AG08395 (cell line): ENCODE measurements at places on chromosomes 16 and 17.

DNA sequence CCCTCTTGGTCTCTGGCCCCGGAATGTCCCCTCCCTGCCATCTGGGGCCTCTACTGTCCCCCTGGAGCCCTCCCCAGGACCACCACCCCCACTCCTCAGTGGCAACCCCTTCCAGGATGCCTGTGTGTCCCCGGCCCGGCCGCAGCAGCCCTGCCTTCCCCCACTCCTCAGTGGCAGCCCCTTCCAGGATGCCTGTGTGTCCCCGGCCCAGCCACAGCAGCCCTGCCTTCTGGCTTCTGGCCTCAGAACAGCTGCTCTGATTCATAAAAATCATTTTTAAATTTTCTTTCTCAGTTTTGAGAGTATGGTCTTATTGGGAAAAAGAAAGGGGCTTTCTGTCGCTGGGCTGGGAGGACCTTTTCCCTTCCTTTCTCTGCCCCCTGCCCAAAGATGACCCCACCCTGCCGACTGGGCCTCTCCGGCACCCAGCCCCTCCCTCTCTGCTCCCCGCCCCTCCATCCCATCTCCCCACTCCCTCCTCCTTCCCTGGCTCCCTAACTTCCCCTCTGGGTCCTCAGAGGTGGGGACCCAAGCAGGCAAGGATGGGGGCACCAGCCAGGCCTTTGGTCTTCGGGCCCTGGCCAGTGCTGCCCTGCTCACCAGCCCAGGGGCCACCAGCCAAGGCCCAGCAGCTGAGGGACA lies 40.5 kb downstream of the BAHCC1 start:
- DNase-seq, result no peak

DNA sequence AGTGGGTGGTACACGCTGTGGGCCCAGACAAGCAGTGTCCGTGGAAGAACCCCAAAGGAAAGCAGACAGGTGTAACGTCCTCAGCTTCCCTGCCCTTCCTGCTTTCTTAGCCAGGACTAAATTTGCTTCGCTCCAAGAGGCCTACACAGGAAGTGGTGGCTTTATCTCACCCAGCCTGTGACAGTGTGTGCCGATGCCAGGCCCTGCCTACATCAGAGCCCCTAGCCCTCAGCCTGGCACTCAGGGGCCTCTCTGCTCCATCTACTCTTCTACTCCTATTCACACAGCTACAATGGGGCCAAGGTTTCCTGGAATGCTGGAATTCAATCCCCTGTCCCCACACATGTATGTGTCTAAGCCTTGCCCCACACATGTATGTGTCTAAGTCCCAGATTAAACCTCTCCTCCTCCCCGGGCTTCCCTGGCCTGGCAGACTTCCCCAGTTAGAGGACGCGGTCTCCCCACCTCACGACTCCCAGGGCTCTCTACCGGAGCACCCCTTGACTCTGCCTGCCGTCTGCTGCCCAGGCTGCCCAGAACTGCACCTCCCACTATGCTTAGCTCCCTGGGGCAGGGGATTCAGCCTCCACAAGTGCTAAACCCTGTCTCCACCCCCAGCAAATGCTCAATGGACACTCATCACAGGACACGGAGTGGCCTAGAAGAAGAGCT lies 8.2 kb downstream of the PGAP3 start:
- no peak for DNase-seq

- peak; percentile 83 for DNase-seq
These were observed 50.4 kb upstream of the CIBAR2 start for GRCh38 chr16:85162478-85163277.

- DNase-seq, result peak; percentile 36
These were observed 14.3 kb downstream of the PIEZO1 start for GRCh38 chr16:88770461-88771293.

DNA sequence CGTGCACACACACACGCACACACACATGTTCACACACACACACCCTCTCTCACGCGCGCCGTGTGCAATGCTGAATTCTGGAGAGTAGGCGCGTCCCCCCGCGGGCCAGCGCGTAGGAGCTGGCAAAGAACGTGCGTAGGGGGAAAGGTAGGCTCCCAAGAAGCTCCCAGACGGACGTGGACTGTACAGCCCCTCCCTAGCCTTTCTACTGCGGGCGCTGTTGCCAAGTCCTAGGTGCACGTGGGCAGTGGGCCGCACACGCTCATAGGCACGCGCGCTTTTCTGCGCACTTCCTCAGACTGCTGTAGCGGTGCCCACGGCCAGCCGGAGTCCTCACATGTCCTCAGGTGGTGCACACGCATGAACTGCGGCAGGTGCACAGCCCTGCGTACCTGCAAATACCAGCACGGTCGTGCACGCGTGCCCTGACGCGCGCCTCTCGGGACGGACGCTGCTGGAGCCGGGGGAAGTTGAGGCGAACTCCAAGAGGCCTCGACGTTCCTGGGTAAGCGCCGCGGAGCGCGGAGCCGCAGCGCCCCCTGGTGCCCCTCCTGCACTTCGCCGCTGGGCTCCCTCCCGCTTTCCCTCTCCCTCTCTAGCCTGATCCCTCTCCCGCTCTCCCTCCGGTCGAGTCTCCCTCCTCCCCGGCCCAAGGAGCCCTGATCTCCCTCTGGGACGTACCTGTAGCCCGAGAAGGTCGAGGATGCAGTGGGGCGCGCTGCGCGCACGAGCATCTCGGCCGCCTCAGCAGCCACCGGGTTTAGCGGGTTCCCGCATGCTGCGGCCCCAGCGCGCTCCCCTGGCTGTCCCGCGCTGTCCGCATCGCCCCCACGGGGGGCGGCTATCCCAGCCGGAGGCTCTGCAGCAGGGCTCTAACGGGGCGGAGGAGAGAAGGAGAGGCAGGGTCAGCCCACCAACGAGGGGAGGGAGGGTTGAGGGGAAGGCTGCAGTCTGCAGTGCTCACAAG lies 749 bp downstream of the GRIN2A start:
- peak; percentile 80 for DNase-seq

DNA sequence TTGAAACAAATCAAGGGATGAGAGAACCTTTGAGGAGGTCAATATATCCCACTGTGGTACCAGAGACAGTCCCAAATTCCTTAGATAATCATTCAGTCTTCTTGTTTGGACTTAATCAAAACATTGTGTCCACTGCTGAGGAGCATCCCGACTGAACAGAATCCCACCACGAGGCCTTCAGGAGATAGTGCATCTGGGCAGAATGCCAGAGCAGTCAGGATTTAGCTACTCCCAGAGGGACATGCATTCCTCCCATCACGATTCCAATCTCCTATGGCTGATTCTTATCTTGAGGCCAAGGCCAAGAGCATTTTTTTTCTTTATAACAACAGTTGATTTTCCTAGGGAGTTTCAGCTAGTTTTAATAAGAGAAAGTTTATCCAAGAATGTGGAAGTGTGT lies 87.4 kb upstream of the COX10 start:
- DNase-seq, result no peak

DNA sequence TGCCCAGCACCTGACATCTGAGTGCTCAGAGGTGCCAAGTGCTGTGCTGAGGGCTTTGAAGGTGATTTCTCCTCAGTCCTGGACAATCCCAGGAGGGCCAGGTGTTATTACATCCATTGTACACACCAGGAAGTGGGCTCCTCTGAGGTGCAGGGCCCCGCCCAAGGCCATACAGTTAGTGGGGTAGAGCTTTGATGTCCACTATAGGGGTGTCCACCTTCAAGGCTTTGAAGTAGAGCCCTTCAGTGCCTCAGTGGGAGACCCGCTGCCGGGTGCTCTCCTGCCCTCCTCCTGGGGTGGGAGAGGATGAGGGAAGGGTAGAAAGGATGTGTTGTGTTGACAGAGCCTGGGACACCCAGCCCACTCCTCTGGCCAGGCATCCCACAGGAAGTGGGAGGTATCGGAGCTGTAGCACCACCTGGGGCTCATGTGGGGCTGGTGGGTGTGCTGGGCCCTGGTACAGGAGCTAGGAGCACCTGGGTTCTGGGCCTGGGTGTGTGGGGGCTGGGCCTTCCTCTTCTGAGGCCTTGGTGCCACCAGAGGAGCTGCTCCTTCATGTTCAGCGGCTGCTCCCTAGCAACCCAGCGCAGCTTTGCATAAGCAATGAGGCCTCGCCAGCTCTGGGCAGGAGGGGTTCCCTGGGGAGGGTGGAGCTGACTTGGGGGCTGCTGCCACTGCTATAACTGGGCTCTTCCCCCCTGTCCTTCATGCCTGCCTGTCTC lies 7.4 kb downstream of the LASP1 start:
- DNase-seq, result no peak

- DNase-seq, result peak; percentile 88
These were observed 319.5 kb upstream of the SOX9 start for GRCh38 chr17:71801301-71801700.

DNA sequence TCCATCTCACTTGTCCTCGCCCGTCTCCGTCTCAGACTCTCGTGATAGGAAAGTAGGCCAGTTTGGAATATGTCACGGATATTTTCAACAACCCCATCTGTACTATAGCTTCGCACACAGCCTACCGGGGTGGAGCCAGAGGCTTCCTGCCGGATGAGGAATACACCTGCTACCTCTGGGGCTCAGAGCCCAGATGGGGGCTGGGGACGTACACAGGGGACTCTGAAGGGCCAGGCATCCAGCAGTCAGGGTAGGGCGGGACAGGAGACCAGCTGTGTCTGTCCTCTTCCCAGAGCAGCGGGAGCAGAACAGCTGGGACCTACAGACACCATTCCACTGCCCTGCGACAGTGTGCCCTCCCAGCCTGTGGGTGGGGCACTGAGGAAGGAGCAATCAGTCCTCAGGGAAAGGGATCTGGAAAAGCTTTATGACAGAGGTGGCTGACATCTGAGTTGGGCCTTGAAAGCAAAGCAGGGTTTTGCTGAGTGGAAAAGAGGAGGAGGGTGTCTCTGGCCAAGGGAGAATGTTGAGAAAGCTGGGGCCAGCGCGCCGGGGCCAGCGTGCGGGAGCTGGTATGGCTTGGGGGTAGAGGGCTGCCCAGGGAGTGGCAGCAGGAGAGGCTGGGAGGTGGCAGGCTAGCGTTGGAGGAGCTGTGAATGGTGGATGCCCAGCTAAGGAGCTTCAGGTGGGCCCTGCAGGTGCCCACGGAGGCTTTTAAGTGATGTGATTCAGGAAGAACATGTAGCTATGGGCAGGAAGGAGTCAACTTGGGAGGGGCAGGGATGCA lies 11.5 kb upstream of the SRCIN1 start:
- no peak for DNase-seq

DNA sequence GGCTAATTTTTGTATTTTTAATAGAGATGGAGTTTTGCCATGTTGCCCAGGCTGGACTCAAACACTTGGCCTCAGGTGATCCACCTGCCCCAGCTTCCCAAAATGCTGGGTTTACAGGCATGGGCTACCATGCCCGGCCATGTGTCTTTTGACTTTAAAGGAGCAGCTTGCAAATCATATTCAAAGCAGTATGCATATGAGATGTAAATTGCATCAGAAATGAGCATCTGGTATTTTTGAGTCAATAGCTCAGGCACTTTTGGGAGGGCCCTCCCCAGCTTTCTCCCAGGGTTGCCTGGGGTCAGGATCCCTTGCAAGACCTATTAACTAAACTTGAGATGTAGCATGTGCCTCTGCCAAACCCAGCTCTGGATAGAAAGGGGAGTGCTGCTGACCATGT lies 21.5 kb downstream of the EPOP start:
- DNase-seq, result no peak

DNA sequence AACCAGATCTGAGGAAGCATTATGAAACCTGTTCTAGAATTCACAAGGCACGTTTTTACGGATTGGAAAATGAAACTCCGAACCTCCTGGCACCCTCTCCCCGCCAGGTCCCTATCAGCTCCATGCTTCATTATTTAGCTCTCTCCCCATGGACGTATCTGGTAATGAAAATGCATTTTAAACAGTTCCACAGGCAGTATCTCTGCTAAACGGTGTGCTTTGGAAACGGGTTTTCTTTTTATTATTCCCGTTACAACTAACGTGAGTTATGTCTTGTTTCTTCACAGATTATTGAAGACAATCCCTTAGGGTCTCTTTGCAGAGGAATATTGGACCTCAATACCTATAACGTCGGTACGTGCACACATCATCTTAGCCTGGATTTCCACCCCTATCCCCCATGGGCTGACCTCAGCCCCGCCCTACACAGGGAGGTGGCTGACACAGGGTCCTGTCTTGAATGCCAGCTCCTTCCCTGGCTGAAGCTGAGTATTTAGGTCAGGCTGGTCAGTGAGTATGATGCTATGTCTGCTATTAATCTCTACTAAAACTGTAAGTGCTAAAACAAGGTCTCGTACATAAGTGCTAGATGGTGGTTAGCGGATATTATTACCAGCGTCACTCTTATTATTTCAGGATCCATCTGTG lies 82.9 kb downstream of the SDR42E1 start:
- DNase-seq, result no peak

- DNase-seq, result no peak
These were observed 9.6 kb downstream of the IL32 start for GRCh38 chr16:3074860-3075522.

- DNase-seq, result peak; percentile 28
These were observed 4.4 kb upstream of the KRT37 start for GRCh38 chr17:41428591-41429291.

GRCh38 chr17:1641065-1641403 lies 4.5 kb downstream of the SCARF1 start:
- DNase-seq, result no peak

DNA sequence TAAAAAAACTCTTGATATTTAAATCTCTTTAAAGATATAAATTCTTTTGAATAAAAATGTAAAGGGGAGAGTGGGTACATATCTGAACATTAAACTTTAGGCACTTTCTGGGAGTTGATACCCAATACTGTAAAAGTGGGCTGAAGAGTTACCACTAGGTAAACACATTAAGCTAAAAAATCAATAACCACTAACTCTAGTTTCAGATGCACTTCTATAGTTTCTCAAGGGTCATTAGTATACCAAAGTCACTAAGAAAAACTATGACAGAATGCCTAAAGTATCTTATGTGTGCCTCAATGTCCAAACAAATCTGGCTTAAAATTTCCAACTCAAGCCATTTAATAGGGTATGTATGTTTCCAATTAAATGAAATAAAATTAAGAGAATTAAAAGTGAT lies 13.1 kb upstream of the CFDP1 start:
- DNase-seq, result no peak

GRCh38 chr16:11072420-11073153 lies 128.2 kb downstream of the CLEC16A start:
- no peak for DNase-seq

- no peak for DNase-seq
These were observed 28.7 kb downstream of the HIC1 start for GRCh38 chr17:2083613-2084035.

DNA sequence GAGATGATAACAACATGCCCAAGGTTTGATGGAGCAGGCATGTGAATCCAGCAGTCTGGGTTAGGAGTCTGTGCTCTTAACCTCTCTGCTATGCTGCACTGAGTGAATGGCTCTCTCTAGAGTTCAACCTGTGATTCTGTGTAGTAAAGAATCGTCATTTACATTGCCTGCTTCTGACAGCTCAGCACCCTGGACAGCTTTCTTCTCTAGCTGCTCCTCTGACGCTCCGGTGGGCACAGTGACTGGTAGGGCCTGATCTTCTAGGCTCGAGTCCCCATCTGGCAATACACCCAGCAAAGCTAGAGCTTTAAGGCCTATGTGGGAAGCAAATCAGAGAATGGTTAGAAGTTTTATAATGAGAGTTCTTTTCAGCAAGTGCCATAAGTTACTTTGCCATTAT lies 85.3 kb upstream of the ATP2A3 start:
- DNase-seq, result no peak
